ENCODE measurements at places on chromosomes 3 and 15. TPM values are rescaled to one million over a fixed set of nuclear protein-coding genes. Genes with fewer than 3 reads are reported as not detected.

DNA sequence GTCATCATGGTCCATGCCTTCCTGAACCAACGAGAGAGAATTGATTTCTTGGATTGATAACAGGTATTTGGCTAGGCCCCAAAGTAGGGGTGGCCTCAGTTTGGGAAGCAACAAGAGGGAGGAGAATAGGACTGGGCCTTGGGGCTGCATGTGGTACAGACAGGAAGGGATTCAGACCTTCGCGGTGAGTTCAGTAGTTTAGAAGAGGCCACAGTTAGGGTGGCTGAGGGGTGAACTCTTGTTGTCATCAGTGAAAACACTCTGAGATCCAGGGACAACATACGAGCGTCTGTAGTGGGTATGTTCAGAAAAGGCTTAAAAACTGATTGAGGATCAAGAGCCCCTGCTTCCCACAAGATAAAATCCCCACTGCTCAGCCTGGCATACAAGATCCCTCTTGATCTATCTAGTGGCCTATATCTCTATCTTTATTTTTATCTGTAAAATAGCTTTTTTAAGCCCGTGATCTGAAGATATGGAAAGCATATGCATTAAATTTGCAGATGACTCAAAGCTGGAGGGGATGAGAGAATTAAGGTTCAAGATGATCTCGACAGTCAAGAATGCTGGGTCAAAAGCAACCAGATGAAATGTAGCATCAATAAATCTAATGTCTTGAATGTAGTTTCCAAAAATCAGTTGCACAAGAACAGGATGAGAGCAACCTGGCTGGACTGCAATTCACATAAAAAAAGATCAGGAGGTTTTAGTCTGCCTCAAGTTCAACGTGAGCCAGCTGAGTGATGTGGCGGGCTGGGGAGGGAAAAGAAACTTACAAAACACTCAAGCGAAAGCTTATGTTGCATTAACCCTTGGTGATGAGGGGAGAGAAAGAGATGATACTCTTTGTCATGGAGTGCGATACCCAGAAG is 221.1 kb upstream of the TLE3 start:
- DNase-seq: no peak

Gene STX19
- not detected for total RNA-seq

Gene EFCC1
- not detected for total RNA-seq

Gene IL5RA
- 5.0 TPM for total RNA-seq

DNA sequence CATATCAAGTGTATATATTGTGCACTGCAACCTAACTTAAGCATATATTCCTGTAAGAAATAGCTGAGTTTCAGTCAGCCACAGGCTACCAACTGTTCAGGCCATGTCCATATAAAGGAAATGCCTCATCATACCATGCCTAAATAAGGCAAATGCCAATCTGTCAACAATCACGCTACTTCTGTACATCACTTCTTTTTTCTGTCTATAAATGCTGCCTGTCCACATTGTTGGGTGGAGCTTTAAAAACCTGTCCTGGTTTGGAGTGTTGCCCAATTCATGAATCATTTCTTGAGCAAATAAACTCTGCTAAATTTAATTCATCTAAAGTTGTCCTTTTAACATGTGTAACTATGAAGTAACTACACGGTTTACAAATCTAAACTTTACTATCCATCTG is 1091.9 kb downstream of the NSUN3 start:
- DNase-seq: no peak

DNA sequence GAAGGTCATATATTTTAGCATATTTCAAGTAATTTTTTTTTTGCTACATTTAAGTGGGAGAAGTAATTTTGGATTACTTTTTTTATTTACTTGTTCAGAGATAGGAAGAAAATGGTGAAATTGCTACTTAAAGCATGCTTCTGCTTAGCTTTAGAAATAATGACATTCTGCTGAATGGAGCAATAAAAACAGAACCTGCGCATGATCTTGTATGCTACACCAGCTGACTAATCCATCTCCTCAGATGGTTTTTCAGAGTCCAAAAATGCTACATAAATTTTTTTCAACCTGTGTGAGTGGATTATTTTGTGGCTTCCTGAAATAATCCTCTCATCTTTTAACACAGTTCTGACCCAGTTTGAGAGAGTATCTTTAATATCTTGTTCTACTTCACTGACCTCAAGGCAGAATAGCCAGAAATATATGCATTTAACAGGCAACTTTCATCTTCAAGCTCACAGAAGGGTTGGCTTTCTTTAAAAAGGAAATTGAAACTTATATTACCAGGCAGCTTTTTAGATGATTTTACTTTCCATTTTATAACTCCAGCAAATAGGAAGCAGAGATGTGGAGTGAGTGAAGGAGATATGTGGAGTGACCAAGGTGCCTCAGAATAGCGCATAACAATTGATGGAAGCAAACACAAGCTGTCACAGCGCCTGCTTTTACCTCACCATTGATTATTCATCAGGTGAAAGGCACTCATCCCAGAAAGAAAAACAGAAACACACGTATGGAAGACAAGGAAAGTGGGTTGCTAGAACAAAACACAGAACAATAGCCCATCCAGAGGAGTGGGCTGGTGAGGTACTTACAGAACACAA is 136.6 kb downstream of the TGFBR2 start:
- no peak for DNase-seq

Gene STRIT1
- not detected for total RNA-seq

DNA sequence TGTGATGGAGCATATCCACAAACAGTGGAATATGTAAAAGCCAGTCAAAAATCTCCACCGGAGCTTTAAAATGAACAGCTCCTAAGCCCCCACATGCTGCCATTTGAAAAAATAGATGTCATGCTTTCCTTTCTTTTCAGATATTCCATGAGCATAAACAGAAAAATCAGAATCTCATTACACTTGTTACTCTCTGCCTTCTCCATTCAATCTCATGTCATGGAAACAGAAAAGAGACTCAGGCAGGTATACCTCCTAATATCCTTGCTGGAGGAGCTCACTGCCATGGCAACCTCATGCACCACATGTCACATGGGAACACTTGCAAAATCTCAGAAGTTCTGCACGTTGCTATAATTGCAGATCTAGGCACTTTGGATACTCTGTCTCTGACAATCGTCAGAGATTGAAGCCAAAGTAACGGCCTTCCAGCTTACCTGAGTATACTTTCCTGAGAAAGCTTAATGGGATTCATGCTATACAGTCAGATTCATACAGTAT is 317.0 kb upstream of the ADAMTS9 start:
- no peak for DNase-seq

Gene THPO
- not detected for total RNA-seq

- no peak for DNase-seq
Observed at GRCh38 chr3:45182915-45183871, 37.0 kb upstream of the CDCP1 start.

DNA sequence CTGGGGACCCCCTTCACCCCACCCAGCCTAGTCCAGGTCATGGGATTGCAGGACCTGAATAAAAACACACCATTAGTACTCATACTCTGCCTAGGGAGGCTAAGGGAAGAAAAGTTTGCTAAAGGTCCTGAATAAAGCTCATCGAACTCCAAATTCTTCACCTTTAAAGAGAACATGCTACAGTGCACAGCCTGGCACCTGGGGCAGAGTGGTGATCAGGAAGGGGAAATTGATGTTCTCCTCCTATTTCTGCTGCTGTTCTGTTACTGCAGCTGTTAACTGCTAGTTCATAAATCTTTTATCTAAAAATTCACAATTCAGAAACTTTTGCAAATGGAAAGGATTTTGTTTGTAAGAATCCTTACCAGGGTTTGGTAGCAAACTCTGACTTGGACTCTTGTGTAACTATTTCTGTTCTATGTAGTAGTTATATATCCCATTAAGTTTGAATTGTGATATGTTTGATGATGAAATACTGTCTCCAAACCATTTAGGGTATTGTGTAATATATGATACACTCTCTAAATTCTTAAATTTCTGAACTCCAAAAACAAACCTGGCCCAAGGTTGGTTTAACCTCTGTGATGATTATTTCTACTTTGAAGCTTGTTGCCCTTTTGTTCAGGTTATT is 27.9 kb downstream of the MCTP2 start:
- DNase-seq: no peak
